ENCODE measurements at places on chromosomes 3 and 15. TPM values are rescaled to one million over a fixed set of nuclear protein-coding genes. Genes with fewer than 3 reads are reported as not detected.

GRCh38 chr3:100954990-100955389 is 38.2 kb downstream of the ABI3BP start:
- no peak for DNase-seq

GRCh38 chr3:64149886-64150285 is 75.4 kb downstream of the PRICKLE2 start:
- no peak for DNase-seq

DNA sequence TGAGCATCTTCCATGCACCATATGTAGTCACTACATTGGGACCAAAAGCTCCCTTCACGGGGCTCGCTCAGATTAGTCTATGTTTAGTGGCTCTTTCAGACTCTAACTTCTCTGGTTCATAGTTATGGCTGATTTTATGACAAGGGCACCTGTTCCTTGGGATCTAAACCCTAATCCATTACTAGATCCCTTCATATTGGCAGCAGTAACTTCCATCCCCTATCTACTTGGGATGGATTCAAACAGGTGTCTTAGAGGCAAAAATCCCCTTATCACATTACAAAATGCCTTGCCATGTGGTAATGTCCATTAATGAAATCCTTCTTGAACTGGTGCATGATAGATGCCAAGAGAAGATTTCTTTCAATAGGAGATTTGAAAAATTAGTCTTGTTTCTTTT is 96.7 kb upstream of the TP63 start:
- DNase-seq = no peak

- peak; percentile 43 for DNase-seq
Measured at GRCh38 chr3:45381168-45381852, 7.1 kb upstream of the LARS2 start.

The RYR3 gene
- 1.4 TPM for total RNA-seq

The DUOX2 gene
- total RNA-seq = 0.05 TPM

Measured in thymus (tissue), 14 donors.